ENCODE measurements at places on chromosomes 5 and 9. TPM values are rescaled to one million over a fixed set of nuclear protein-coding genes. Genes with fewer than 3 reads are reported as not detected.
A peak's percentile ranks its signal among the peaks of the same experiment; 100 is the strongest.

GRCh38 chr5:129398026-129398678, 61.9 kb upstream of the ADAMTS19 start:
- no peaks in the 10 kb centered on the region for H3K27me3 ChIP-seq
- DNase-seq: no peak
- H3K27ac ChIP-seq: no peak overlapping the region
- H3K36me3 ChIP-seq: no peaks in the 10 kb centered on the region
- H3K4me3 ChIP-seq: no peak overlapping the region

PCDHGA2 gene
- 1.6 TPM for total RNA-seq

DNA sequence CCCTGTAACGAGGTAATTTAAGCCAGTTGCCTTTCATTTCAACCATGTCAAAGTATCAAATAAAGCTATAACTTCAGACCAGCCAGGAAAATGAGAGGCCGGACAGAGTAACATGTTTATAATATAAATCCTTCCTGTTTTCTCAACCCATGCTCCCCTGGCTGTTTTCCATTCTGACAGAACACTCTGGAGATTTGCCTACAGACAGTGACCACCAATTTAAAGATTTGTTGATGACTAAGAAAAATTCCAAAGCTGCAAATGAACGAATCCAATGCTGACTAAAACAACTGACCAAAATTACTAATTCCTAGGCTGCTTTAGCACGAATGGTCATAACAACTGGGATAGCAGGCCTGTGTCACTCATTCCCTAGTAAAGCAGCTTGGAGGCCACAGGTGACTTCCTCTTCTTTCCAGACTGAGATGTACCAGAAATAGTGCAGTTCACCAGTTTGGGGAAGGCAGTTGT, 141.4 kb downstream of the AOPEP start:
- no peak overlapping the region for H3K4me3 ChIP-seq
- peaks cover 28% of the 10 kb centered on the region for H3K4me1 ChIP-seq
- no peaks in the 10 kb centered on the region for H3K36me3 ChIP-seq
- H3K27ac ChIP-seq: no peak overlapping the region
- no peak for DNase-seq

DNA sequence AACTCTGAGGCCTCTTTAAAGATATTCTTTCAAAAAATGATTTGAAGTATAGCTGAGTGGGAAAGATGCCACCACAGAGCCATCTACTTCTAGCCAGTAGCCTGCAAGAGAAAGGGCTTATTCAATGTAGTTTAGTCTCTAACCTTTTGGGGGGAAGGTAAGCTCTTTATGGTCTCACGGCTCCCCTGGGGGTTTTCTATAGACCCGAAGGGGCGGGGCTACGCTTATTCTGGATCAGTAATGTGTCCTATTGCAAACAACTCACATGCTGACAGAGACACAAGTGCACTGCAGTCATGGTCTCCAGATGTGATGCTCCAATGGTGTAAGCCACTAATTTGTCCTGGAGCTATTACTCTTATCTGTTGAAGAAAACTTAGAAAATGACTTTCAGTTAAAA, 53.4 kb upstream of the RPS23 start:
- no peaks in the 10 kb centered on the region for H3K4me1 ChIP-seq
- DNase-seq: no peak
- H3K4me3 ChIP-seq: no peak overlapping the region
- peaks cover 7% of the 10 kb centered on the region for H3K36me3 ChIP-seq
- H3K27me3 ChIP-seq: peaks cover 3% of the 10 kb centered on the region
- no peak overlapping the region for H3K27ac ChIP-seq

GRCh38 chr9:92180002-92180400, 64.8 kb upstream of the SPTLC1 start:
- no peak overlapping the region for H3K4me3 ChIP-seq
- H3K27ac ChIP-seq: no peak overlapping the region
- peaks cover 13% of the 10 kb centered on the region for H3K36me3 ChIP-seq
- no peak for DNase-seq

DNA sequence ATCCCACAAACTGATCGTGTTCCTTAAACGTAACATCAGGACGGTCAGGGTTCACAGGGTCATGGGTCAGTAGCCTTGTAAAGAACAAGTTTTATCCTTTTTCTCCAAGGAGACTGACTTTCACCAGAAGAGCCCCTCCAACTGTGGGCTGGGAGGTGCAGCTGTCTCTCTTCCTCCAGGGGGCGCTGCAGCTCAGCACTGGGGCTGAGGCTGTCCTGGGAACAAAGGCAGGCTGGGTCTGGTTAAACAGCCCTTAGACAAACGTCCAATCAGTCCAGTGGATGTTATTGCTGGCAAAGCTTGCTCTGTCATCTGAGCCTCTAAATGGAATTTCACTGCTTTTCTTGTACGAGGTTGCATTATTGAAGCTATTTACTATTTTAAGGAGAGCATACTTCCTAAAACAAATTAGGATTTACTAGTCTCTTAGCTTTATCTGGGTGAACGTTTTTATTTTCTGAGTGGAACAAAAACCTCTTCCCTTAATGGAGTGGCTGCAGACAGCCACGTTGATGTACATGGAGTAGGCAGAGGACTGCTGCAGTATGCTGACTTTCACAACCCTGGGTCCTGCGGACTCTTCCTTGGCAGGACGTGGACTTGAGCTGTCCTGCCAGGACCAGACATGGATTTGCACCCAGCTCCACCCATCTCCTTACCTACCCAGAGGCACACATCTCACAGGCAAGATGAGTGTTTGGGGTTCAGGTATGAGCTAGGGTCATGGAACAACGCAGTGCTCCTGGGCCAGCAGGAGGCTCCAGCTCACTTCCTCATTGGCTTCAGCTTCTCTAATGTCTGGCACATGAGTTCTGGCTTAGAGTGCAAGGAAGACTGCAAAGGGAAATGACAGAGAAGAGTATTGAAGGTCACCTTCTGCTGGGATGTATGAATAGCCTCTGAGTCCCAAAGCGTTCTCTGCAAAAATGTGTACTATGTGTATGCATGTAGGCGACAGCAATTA, 7.8 kb downstream of the EXOSC2 start:
- peak; percentile 91 for DNase-seq
- no peak overlapping the region for H3K4me3 ChIP-seq
- peaks cover 40% of the 10 kb centered on the region for H3K36me3 ChIP-seq
- peaks cover under 1% of the 10 kb centered on the region for H3K27me3 ChIP-seq
- peaks cover 2% of the 10 kb centered on the region for H3K4me1 ChIP-seq
- H3K27ac ChIP-seq: no peak overlapping the region

LVRN gene
- total RNA-seq: 1.3 TPM

DNA sequence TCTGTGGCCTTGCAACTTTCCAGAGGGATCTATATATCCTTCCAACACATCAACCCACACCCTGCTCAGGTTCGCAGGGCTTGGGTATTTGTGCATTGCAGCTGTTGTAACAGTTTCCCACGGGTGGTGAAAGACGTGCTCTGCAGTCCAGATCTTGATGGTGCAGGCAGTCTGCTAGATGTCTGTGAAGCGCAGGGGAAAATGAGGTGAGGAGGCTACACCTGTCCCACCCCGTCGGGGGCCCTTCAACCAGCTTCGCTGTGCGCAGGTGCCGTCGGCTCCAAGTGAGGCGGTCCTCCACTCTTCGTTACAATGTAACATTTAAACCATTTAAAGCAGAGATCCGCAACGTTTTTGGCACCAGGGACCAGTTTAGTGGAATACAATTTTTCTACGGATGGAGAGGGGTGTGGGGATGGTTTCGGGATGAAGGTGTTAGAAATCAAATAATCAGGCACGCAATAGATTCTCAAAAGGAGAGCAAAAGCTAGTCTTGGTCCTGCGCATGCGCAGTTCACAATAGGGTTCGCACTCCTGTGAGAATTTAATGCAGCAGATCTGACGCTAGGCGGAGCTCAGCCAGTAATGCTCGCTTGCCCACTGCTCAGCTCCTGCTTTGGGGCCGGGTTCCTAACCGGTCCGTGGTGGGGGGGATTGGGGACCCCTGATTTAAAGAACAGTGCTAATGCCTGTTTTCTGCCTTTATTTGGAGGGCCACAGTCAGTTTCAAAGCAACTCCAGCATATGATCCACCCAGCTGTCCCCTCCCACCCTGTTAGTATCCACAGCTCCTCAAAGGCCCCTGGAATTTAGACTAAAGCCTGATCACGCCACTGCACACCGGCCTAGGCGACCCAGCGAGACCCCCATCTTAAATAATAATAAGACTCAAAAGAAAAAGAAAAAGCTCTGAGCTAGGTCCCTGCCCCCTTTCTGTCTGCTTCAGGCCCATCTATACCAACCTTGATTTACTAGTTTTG, 97.1 kb upstream of the SELENOP start:
- no peak overlapping the region for H3K27ac ChIP-seq
- peaks cover 5% of the 10 kb centered on the region for H3K27me3 ChIP-seq
- DNase-seq: peak; percentile 87
- H3K36me3 ChIP-seq: no peaks in the 10 kb centered on the region
- no peaks in the 10 kb centered on the region for H3K4me1 ChIP-seq

DNA sequence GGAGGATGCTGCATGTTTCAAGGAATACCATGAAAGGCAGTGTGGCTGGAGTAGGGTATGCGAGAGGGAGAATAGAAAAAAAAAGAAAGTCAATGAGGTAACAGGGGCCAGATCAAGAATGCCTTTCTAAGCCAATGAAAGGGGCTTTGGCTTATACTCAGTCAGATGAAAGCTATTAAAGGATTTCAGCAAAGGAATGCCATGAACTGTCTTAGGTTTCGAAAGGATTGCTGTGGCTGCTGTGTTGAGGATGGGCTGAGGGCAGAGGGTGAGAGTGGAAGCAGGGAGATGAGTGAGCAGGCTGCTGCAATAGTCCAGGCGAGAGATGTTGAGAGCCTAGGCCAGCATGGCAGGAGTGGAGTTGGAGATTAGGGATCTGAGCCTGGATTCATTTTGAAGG, 135.4 kb upstream of the CKMT2 start:
- no peak overlapping the region for H3K27ac ChIP-seq
- H3K4me1 ChIP-seq: no peaks in the 10 kb centered on the region
- H3K36me3 ChIP-seq: no peaks in the 10 kb centered on the region
- no peak for DNase-seq
- H3K4me3 ChIP-seq: no peak overlapping the region
- H3K27me3 ChIP-seq: no peaks in the 10 kb centered on the region

DNA sequence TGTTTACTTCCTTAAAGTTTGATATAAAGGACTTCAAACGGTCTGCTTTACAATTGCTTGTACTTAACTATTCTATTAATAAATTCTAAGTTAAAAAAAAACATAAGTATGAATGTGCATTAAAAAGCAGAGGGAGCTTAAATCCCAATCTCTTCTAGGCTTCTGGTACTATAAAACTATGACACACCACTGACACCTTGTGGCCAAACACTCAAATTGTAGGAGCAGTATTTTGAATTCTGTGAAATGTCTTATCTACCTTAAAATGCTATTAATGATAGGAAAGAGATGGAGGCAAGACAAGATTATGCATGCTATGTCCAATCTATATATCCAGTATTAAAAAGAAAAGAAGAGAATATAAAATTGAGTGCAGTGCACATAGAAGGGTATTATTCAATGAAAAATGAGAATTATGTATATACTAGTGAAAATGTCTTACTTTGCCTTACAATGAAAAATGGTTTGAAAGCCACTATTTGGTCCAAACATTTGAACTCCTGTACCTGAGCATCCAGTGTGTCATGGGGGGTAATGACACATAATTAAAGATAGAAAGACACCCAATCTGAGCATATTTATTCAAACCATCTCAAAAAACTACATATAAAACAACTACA, 87.6 kb downstream of the ERP44 start:
- H3K27me3 ChIP-seq: no peaks in the 10 kb centered on the region
- no peaks in the 10 kb centered on the region for H3K4me1 ChIP-seq
- H3K4me3 ChIP-seq: no peak overlapping the region

GRCh38 chr9:98958271-98958984, 14.7 kb downstream of the COL15A1 start:
- H3K36me3 ChIP-seq: peaks cover 22% of the 10 kb centered on the region
- H3K4me1 ChIP-seq: peaks cover 6% of the 10 kb centered on the region
- DNase-seq: no peak
- H3K27ac ChIP-seq: no peak overlapping the region

GRCh38 chr5:9533096-9533495, 12.8 kb downstream of the SEMA5A start:
- H3K4me3 ChIP-seq: no peak overlapping the region
- H3K27ac ChIP-seq: no peak overlapping the region
- no peak for DNase-seq

- H3K27ac ChIP-seq: no peak overlapping the region
- H3K4me3 ChIP-seq: no peak overlapping the region
These were observed 100.4 kb downstream of the TRIM36 start for GRCh38 chr5:115069087-115069968.

ADAMTSL2 gene
- 5.9 TPM for total RNA-seq

PCSK5 gene
- total RNA-seq: 3.1 TPM

TSSK1B gene
- not detected for total RNA-seq

GRCh38 chr9:116238776-116239340, 85.3 kb downstream of the PAPPA start:
- H3K4me1 ChIP-seq: no peaks in the 10 kb centered on the region
- H3K27me3 ChIP-seq: no peaks in the 10 kb centered on the region
- H3K4me3 ChIP-seq: no peak overlapping the region
- DNase-seq: no peak

GRCh38 chr9:117411547-117411946, 3.3 kb downstream of the ASTN2 start:
- no peak overlapping the region for H3K4me3 ChIP-seq
- H3K36me3 ChIP-seq: no peaks in the 10 kb centered on the region
- H3K27me3 ChIP-seq: peaks cover 6% of the 10 kb centered on the region
- no peak overlapping the region for H3K27ac ChIP-seq
- DNase-seq: peak; percentile 79

QRFP gene
- not detected for total RNA-seq

DNA sequence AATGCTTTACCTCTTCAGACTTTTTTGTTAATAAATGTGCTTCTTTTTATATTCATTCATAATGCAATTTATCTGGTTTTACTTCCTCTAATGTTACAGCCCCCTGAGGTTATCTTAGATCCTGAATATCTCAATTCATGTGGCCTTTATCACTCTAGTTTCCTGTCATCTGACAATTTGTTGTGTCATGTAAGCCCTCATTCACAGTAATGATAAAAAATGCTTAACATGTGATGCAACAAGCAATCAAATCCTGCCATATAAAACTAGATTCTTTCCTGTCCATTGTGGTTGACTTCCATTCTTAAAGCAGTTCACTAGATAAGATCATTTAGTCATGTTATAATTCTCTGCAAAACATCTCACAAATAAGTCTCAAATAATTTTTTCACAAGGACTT, 991.2 kb upstream of the ACO1 start:
- no peaks in the 10 kb centered on the region for H3K36me3 ChIP-seq
- H3K4me1 ChIP-seq: peaks cover 4% of the 10 kb centered on the region
- H3K27me3 ChIP-seq: no peaks in the 10 kb centered on the region
- no peak for DNase-seq
- no peak overlapping the region for H3K27ac ChIP-seq

GRCh38 chr5:142684508-142685041, 1.3 kb downstream of the FGF1 start:
- H3K27me3 ChIP-seq: peaks cover under 1% of the 10 kb centered on the region
- H3K4me3 ChIP-seq: no peak overlapping the region
- peaks cover 8% of the 10 kb centered on the region for H3K4me1 ChIP-seq
- no peak for DNase-seq

PCDHGA11 gene
- total RNA-seq: 10.8 TPM

ROPN1L gene
- 4.0 TPM for total RNA-seq

MARCOL gene
- total RNA-seq: not detected

DNA sequence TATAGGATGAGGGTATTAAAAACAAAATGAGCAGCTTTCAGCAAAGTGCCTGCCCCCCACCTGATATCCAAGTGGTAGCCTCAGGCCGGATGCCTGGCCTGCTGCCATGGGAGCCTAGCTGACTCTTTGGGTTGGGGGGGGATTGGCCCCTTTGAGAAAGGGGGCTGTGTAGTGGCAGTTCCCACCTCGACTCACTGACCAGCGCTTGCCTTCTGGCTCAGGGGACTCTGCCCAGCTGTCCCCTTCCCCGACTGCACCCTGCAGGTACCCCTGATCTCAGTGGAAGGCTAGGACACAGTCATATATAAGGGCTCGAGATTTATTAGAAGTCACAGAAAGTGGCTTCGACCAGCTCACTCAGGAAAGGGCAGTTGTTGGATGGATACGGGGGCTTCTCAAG, 1.5 kb upstream of the NEUROG1 start:
- DNase-seq: no peak
- H3K4me1 ChIP-seq: peaks cover 11% of the 10 kb centered on the region
- no peaks in the 10 kb centered on the region for H3K36me3 ChIP-seq
- H3K27me3 ChIP-seq: peaks cover 41% of the 10 kb centered on the region

Measured in endothelial cell (in vitro differentiated cells).